Neural progenitor cell (in vitro differentiated cells): ENCODE measurements at places on chromosomes 4 and X.

GRCh38 chr4:87592124-87592523, 16.2 kb upstream of the DSPP start:
- H3K27ac ChIP-seq = no peak overlapping the region
- no peak overlapping the region for H3K4me3 ChIP-seq
- no peaks in the 10 kb centered on the region for H3K36me3 ChIP-seq
- H3K4me1 ChIP-seq = no peaks in the 10 kb centered on the region

- H3K27me3 ChIP-seq = no peaks in the 10 kb centered on the region
- DNase-seq = no peak
- H3K27ac ChIP-seq = no peak overlapping the region
- H3K36me3 ChIP-seq = no peaks in the 10 kb centered on the region
Measured at GRCh38 chr4:89290727-89291516, 16.7 kb downstream of the GPRIN3 start.

- no peak overlapping the region for H3K27ac ChIP-seq
- H3K27me3 ChIP-seq = no peaks in the 10 kb centered on the region
- no peaks in the 10 kb centered on the region for H3K36me3 ChIP-seq
Measured at GRCh38 chr4:78707268-78707667, 68.9 kb upstream of the BMP2K start.

DNA sequence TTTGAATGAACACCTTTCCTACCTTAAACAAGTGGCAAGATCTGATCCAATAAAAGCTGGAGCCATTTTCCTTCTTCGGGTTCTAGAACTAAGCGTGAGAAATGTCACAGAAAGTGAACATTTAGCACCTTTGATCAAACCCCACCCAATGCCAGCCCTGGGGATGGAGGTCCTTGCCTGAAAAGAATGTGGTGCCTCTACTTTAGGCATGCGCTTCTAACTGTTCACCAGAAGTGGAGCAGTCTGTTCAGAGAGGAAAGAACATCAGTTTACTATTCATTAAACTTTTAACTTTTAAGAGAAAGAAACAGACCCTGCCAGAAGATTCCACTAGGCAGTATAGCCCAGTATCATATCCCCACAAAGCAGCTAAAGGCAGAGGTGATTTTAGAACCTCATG, 75.9 kb downstream of the INTS12 start:
- DNase-seq = peak; percentile 10
- no peaks in the 10 kb centered on the region for H3K27me3 ChIP-seq
- H3K27ac ChIP-seq = no peak overlapping the region
- no peaks in the 10 kb centered on the region for H3K36me3 ChIP-seq
- H3K4me3 ChIP-seq = no peak overlapping the region
- peaks cover 8% of the 10 kb centered on the region for H3K4me1 ChIP-seq

- no peaks in the 10 kb centered on the region for H3K27me3 ChIP-seq
- no peak overlapping the region for H3K4me3 ChIP-seq
- H3K27ac ChIP-seq = no peak overlapping the region
- peak; percentile 60 for DNase-seq
- H3K36me3 ChIP-seq = no peaks in the 10 kb centered on the region
Measured at GRCh38 chrX:1534301-1535168, 2.5 kb downstream of the P2RY8 start.

- no peaks in the 10 kb centered on the region for H3K36me3 ChIP-seq
Measured at GRCh38 chr4:78659264-78659663, 107.7 kb downstream of the ANXA3 start.
